Prostate gland (tissue), 2 donors: ENCODE measurements at places on chromosomes 5 and 9. TPM values are rescaled to one million over a fixed set of nuclear protein-coding genes. Genes with fewer than 3 reads are reported as not detected.

The SLC6A18 gene
- not detected for total RNA-seq

The SYNPO gene
- 61.0 TPM for total RNA-seq

The SERF1A gene
- 11.1 TPM for total RNA-seq

The SLC24A2 gene
- total RNA-seq = not detected

The PCDHB9 gene
- 1.0 TPM for total RNA-seq

The CER1 gene
- total RNA-seq = not detected

DNA sequence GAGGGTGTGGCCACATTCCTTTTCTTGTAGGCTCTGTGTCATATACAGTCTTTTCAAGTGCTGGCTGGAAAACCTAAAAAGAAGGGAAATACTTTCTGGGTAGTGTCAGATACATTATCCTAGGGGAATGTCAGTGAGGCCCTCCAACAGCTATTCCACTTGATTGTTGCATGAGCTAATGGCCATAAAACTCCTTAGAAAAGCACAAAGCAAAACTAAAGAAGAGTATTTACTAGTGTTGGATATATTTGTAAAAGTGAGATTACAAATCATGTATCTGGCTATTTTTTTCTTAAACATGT, 829 bp downstream of the ANXA1 start:
- peak overlapping the region; percentile 30 for H3K4me3 ChIP-seq
- H3K27ac ChIP-seq = peak overlapping the region; percentile 75
- no peaks in the 10 kb centered on the region for H3K27me3 ChIP-seq
- no peak for DNase-seq
- H3K36me3 ChIP-seq = no peaks in the 10 kb centered on the region
- H3K4me1 ChIP-seq = peaks cover 7% of the 10 kb centered on the region

DNA sequence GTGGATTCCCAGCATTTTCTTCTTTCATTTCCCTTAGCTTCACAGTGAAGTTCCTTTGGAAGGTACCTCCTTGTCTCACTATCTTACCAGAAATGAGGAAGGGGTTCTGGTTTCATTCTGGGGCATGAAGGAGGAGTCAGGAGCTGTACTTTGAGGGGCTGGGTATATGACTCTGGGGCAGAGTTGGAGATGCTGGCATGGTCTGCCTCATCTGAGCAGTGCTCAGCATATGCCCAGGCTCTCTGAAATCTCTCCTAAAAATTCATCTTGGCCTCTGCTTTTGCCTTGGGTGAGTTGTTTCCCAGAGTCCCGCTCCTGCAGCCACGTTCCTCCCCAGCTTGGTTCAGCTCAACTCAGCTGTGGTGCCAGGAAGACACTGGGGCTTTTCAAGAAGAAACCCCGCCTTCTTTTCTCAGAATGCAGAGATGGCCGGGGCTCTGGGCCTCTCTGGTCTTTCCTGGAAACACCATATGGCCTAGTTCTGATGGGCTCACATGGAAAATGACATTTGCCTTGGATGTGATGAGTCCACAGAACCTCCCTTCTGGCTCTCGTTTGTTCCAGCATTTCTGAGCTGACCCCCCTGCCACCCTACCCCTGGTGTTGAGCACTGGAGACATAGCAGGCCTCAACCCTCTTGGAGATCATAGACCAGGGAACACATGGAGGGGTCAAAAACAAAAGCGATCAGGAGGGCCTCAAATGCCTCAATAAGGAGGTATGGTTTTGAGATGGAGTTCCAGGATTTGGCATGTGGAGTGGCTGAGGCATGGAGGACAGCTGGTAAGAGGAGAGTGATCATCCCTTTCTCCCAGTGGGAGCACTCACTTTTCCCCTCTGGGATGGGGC, 12.0 kb upstream of the TGFBR1 start:
- no peak overlapping the region for H3K4me3 ChIP-seq
- no peak overlapping the region for H3K27ac ChIP-seq
- H3K36me3 ChIP-seq = no peaks in the 10 kb centered on the region
- H3K4me1 ChIP-seq = no peaks in the 10 kb centered on the region

DNA sequence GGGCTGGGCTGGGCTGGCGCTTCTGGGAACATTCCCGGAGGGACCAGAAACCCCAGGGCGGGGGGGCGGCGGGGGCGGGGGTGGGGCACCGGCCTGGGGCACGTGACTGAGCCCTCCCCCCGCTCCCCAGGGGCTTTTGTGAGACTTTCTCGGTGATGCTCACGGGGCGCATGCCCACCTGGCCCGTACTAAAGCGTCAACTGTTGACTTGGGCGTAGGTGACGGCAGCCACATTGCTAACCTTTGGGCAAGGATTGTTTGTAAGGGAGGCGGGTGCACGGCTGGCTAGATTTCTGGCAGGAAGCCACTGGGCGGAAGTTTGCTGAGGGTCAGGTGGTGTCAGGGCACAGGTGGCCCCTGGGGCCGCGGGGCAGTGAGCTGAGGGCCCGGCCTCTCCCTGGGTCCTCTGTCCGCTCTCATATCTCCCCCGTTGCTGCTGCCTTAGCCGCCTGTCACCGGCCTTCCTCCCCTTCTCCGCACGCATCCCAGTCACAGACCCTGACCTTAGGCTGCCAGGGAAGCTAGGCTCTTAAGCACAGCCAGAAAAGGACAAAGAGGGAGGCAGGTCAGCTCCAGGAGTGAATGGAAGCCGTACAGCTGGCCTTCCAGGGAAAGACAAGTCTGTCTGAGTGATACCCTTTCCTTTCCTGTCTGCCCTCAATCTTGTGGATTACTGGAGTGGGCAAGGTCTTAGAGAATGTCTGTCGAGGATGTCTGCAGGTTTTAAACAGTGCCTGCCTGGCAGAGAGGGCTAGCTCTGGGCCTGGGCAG, 812 bp downstream of the CACFD1 start:
- H3K27ac ChIP-seq = peak overlapping the region; percentile 95
- DNase-seq = peak; percentile 41
- H3K36me3 ChIP-seq = no peaks in the 10 kb centered on the region
- H3K4me1 ChIP-seq = peaks cover 4% of the 10 kb centered on the region

DNA sequence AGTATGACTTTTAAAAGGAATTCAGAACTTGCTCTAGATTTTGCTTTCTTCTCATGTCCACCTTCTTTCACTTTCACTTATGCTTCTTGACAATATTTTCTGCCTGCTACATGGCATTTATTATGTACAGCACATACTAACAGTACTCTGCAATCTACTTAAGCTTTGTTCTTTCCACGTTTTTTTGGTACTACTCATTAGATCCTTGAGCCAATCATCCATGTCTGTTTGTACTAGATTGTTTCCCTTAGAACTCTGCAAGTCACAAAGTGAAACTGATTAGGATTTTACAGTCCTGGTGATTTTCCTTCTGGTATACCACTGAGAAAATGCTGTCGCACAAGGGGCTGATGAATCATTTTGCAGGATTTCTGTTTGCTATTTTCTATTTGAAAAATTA, 78.3 kb downstream of the PARP8 start:
- no peak for DNase-seq
- H3K4me1 ChIP-seq = no peaks in the 10 kb centered on the region
- H3K4me3 ChIP-seq = peak overlapping the region; percentile 2
- H3K27me3 ChIP-seq = no peaks in the 10 kb centered on the region

DNA sequence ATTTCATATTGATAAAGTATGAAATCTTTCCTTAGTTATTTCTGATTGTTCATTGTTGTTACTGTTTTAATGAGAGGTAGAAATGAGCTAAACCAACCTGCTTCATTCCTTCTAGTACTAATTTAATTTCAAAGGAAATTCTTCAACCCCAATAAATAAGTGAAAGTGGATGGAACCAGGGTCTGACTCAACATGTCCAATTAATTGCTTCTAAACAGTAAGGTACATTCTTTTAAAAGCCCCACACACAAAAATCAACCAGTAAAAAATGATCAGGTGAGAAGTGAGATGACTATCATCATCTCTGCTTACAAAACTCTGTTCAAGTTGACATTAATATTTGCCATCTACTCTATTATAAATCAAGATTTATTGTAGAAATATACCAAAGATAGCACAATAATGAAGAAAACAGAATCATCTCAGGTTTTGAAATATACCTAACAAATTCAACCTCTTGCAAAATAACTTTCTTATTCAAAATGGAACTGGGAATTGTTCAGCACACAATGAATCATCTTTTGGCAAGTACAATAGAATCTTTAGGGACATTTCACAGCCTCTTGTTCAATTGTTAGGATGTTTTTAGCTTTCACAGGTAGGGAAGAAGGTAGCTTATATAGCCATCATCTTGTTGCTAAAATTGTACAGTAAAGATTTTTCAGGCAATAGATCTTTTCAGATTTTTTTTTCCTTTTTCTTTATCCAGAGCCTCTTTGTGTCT, 114.5 kb downstream of the RPS23 start:
- H3K27me3 ChIP-seq = no peaks in the 10 kb centered on the region
- H3K4me1 ChIP-seq = peaks cover 5% of the 10 kb centered on the region
- no peak overlapping the region for H3K27ac ChIP-seq

DNA sequence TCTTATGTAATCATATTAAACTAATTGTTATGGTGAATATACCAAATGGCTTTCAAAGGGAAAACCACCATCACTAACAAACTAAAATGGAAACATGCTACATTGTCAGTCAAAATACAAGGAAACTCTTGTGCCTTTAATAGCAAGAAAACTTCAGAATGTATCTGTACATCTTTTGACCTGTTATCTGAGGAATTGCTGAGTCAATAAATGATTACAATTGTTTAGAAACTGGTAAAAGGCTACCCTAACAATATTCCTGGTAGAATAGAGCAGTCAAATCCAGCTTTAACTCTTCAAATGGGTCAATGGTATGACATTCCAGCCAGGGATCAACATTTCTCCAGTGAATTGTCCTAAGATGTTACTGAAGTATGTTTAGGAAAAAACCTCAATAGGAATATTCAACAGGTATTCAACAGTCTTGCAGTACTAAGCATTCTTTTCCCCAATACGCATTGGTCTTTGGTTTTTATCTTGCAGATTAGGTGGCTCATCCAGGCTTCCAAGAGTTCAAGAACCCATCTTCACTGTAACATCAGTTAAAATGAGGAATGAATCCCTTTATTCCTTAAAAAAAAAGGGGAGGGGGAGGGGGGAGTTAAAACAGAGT, 52.4 kb downstream of the CSNK1A1 start:
- peaks cover 8% of the 10 kb centered on the region for H3K36me3 ChIP-seq
- H3K27ac ChIP-seq = no peak overlapping the region
- no peaks in the 10 kb centered on the region for H3K27me3 ChIP-seq
- H3K4me1 ChIP-seq = peaks cover 9% of the 10 kb centered on the region

- H3K36me3 ChIP-seq = no peaks in the 10 kb centered on the region
- no peak overlapping the region for H3K27ac ChIP-seq
- H3K4me3 ChIP-seq = no peak overlapping the region
- no peak for DNase-seq
- H3K27me3 ChIP-seq = no peaks in the 10 kb centered on the region
Observed at GRCh38 chr5:156126716-156127115, 200.2 kb upstream of the SGCD start.

DNA sequence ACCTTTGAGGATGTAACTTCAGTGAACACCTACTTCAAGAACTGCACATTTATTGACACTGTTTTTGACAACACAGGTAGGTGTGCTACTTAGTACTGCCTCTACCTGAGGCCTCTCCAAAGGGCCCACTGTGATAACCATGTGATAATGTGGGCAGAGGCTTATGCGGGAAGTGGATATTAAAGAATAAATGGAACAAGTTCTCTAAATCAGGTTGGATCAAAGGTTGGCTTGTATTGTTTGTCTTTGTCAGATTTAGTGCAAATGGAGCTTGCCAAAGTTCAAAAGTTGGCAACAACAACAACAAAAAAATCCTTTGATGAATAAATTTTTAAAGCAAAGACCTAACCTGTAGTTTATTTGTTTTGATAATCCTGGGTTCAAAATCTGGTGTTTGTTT, 104.2 kb upstream of the IQGAP2 start:
- H3K27me3 ChIP-seq = no peaks in the 10 kb centered on the region
- no peak overlapping the region for H3K4me3 ChIP-seq
- H3K4me1 ChIP-seq = no peaks in the 10 kb centered on the region
- no peak for DNase-seq
